Heart left ventricle (tissue), 16 donors: ENCODE measurements at places on chromosomes 13 and 19.
A peak's percentile ranks its signal among the peaks of the same experiment; 100 is the strongest.

DNA sequence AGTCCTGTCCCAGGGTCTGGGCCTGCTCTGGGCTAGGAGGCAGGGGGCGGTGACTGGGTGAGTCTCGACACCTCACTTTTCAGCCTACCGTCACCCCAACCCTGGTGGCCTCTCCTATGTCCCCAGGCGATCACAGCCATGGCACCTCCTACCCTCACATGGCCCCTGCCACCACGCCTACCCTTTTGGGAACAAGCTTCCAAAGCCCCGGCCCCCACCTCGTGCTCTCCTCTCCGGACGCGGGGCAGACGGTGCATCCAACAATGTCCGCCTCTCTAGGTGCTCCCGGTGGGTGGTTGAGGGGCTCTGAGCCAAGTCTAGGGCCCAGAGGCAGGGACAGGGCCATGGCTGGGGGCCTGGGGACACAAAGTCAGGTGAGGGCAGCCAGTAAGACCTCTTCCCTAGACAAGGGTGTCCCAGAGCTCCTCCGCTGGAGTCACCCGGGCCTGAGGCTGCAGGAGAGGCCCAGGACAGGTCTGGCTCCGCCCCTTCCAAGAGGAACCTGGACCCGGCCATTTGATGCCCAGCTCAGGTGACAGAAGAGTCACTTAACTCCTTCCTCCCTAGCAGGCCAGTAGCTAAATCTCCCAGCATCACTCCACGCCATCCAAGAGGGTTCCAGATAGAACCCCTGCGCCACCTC is at the start of gene SYNE4:
SYNE4 (minus strand) TSS at position 478 of the 643 bp plus-strand sequence; CDS start at position 346, 132 bp downstream.
- peak within 1 kb of the TSS; percentile 33 for H3K27ac ChIP-seq
- H3K36me3 ChIP-seq, result no peaks in the 10 kb centered on the region
- peaks cover 12% of the 10 kb centered on the region for H3K4me1 ChIP-seq
- DNase-seq, result no peak

- H3K4me3 ChIP-seq, result no peak overlapping the region
- no peak for DNase-seq
- no peaks in the 10 kb centered on the region for H3K36me3 ChIP-seq
- H3K27me3 ChIP-seq, result no peaks in the 10 kb centered on the region
- no peak overlapping the region for H3K27ac ChIP-seq
- no peaks in the 10 kb centered on the region for H3K4me1 ChIP-seq
Observed at GRCh38 chr13:37385956-37386670, 212.5 kb downstream of the POSTN start.

DNA sequence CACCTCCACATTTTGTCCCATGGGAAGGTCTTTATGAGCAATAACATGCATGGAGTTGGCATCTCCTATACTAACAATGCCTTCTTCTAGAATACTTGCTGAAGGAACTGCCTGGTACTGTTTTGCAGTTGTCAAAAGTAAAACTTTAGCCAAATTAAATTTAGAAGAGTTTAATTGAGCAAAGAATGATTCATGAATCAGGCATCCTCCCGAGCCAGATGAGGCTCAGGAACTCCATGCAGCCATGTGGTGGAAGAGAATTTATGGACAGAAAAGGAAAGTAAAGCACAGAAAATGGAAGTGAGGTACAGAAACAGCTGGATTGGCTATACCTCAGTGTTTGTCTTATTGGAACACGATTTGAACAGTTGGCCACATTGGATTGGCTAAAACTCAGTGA is 1081.9 kb downstream of the SLITRK1 start:
- no peaks in the 10 kb centered on the region for H3K4me1 ChIP-seq
- H3K27ac ChIP-seq, result no peak overlapping the region
- H3K27me3 ChIP-seq, result no peaks in the 10 kb centered on the region
- H3K4me3 ChIP-seq, result no peak overlapping the region
- H3K36me3 ChIP-seq, result no peaks in the 10 kb centered on the region
- DNase-seq, result no peak

GRCh38 chr19:23913931-23914330 is 755 bp upstream of the ZNF726 start:
- H3K27ac ChIP-seq, result no peak overlapping the region
- no peaks in the 10 kb centered on the region for H3K36me3 ChIP-seq
- peaks cover 4% of the 10 kb centered on the region for H3K4me1 ChIP-seq

- DNase-seq, result no peak
- H3K36me3 ChIP-seq, result peaks cover under 1% of the 10 kb centered on the region
- H3K27ac ChIP-seq, result no peak overlapping the region
- no peak overlapping the region for H3K4me3 ChIP-seq
- no peaks in the 10 kb centered on the region for H3K4me1 ChIP-seq
Observed at GRCh38 chr19:7549429-7550148, 14.1 kb downstream of the PNPLA6 start.

DNA sequence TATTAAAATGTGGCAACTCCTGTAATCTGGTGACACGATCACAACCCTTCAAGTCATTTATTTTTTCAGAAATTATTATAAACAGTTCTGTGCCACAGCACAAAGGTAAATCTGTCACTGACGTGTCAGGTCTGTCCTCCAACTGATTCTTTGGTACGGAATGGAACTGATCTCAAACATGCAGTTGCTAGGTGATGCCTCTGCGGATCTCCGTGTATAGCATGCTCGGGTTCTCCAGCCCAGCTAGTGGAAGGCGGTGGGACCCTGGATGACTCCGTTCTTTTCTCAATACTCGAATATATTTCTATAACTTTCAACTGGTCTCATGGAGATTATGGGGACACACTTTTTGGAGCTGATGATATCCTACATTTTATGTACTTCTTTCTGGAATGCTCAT is 11.0 kb downstream of the RANBP3 start:
- no peak overlapping the region for H3K4me3 ChIP-seq
- no peaks in the 10 kb centered on the region for H3K27me3 ChIP-seq
- peak overlapping the region; percentile 51 for H3K27ac ChIP-seq
- no peaks in the 10 kb centered on the region for H3K36me3 ChIP-seq
- H3K4me1 ChIP-seq, result peaks cover 90% of the 10 kb centered on the region
- DNase-seq, result no peak

DNA sequence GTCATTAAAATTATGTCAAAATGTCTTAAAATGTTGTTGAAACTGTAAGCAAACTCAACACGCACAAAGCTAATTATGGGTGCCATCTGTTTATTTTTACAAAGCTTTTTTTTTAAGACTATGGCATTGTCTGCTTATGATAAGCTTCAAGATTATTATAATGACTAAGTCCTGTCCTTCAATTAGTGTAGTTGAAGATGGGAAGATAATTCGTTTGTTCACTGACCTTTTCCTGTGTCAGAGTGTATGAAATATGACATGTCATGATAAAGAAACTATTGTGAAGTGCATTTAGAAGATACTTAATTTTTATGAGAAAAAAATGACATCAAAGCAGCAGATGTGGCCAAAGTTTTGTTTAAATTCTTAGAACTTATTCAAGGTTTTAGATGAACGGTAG is 211.3 kb downstream of the PCCA start:
- H3K4me1 ChIP-seq, result no peaks in the 10 kb centered on the region
- no peaks in the 10 kb centered on the region for H3K27me3 ChIP-seq
- no peak overlapping the region for H3K4me3 ChIP-seq
- DNase-seq, result no peak
- no peak overlapping the region for H3K27ac ChIP-seq
- H3K36me3 ChIP-seq, result no peaks in the 10 kb centered on the region

- H3K4me1 ChIP-seq, result no peaks in the 10 kb centered on the region
- H3K27ac ChIP-seq, result no peak overlapping the region
- no peak for DNase-seq
- no peaks in the 10 kb centered on the region for H3K36me3 ChIP-seq
- no peak overlapping the region for H3K4me3 ChIP-seq
Observed at GRCh38 chr13:79121286-79121685, 284.8 kb downstream of the RBM26 start.

DNA sequence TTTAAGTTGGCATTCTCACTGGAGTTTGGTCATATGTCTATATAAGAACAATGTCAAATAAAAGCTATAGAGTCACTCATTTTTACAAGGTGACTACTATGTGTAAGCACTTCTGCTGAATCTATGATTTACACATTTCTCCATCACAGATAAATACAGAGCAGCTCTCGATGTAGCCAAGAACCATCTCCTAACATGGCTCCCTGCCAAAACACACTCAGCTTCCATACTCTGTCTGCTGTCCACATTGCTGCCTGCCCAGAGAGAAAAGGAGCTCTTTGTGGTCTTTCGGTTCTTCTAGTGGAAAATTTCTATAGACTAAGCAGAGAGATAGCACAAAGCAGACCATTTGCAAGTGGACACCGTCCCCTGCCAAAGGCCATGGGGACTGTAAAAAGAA is 190.9 kb upstream of the KLF12 start:
- H3K27ac ChIP-seq, result no peak overlapping the region
- DNase-seq, result no peak
- H3K4me3 ChIP-seq, result no peak overlapping the region
- no peaks in the 10 kb centered on the region for H3K4me1 ChIP-seq
- H3K27me3 ChIP-seq, result no peaks in the 10 kb centered on the region

- no peaks in the 10 kb centered on the region for H3K36me3 ChIP-seq
- DNase-seq, result no peak
- no peak overlapping the region for H3K4me3 ChIP-seq
- H3K27ac ChIP-seq, result no peak overlapping the region
- H3K27me3 ChIP-seq, result no peaks in the 10 kb centered on the region
Observed at GRCh38 chr13:106987427-106987785, 419.5 kb upstream of the ARGLU1 start.

- H3K4me1 ChIP-seq, result no peaks in the 10 kb centered on the region
- peaks cover 65% of the 10 kb centered on the region for H3K36me3 ChIP-seq
- no peak overlapping the region for H3K4me3 ChIP-seq
- no peaks in the 10 kb centered on the region for H3K27me3 ChIP-seq
Observed at GRCh38 chr19:5083547-5083965, 114.6 kb downstream of the KDM4B start.
